ENCODE measurements at places on chromosomes 3 and 15.

- no peak for DNase-seq
Measured at GRCh38 chr3:119748991-119749390, 32.9 kb upstream of the NR1I2 start.

GRCh38 chr3:9435316-9435715 is 37.9 kb downstream of the SETD5 start:
- DNase-seq = no peak

GRCh38 chr15:67067930-67068551 is 2.6 kb downstream of the SMAD3 start:
- DNase-seq = peak; percentile 30

- no peak for DNase-seq
Measured at GRCh38 chr3:61030469-61031035, 220.7 kb downstream of the FHIT start.

DNA sequence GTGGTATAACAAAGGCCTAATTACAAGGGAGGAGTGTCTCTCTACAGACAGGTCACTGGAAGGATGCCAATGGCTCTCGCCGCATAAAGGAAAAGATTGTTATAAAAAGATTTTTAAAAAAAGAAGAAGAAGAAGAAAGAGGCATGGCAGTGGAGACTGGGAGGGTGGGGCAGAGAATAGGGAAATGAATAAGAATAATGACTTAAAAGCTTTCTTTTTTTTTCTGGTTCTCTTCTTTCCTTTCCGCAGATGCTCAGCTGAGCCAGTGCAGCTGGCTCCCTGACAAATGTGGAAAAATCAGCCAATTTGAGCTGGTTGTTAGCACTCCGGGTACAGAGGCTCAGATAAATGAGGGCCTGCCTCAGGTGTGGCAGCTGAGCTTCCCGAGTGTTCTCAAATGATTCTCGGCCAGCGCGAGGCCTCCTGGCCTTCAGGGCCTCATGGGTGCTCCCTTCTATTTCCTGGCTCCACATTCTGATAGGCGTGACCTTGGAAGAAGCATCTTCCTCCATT is 234.1 kb downstream of the RORA start:
- no peak for DNase-seq

GRCh38 chr3:150744041-150744918 is 18.7 kb downstream of the SIAH2 start:
- DNase-seq = no peak

GRCh38 chr15:98076021-98076816 is 115.7 kb downstream of the ARRDC4 start:
- peak; percentile 46 for DNase-seq

DNA sequence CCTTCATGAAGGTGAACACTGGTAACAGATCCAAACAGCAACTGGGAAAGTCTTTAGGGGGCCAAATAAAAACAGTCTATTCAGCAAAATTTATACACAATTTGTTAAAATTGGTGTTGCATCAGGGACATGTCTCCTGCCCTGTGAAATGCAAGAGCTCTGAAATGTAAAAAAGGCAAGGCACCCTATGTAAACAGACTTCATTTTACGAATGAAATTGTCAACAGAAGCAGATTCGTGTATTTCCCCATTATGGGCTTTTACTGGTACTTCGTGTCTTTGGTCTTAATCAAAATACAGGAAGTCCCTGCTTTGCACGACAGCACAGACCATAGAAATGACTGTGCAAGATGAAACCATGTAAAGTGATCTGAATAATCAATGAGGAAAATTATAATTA is 127.3 kb upstream of the THBS1 start:
- peak; percentile 41 for DNase-seq

DNA sequence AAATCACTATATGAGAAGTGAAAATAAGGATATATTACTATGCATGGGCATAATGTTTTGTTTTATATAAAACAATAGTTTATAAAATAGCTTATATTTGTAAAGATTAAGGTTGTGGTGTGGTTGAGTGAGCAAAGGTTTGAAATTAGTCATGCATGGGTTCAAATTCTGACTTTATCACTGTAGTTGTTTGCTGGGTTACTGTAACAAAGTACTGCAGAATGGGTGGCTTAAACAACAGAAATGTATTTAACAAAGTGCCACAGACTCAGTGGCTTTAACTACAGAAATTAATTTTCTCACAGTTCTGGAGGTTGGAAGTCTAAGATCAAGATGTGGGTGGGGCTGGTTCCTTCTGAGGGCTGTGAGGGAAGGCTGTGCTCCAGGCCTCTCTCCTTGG is 184.8 kb upstream of the THRB start:
- DNase-seq = no peak

DNA sequence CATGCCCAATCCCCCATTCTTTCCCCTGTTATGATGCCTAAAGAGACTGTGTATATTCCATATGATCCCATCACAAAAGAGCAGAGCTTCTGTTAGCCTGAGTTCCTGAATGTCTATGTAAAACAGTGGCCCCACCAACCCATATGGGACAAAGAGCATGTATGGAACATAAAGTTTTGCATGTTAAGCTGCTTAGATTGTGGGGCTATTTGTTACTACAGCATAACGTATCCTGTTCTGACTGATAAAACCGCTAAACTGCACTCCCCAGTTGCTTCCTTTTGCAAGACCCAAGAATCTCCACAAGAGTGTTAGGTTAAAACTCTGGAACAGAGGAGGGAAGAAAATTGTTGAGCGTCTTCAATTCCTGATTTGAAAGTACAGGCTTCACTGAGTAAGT is 154.8 kb downstream of the ALDH1A2 start:
- DNase-seq = no peak

- no peak for DNase-seq
Measured at GRCh38 chr15:89912145-89912673, 543 bp downstream of the ARPIN start.

- no peak for DNase-seq
Measured at GRCh38 chr3:190092250-190092649, 28.4 kb downstream of the P3H2 start.

DNA sequence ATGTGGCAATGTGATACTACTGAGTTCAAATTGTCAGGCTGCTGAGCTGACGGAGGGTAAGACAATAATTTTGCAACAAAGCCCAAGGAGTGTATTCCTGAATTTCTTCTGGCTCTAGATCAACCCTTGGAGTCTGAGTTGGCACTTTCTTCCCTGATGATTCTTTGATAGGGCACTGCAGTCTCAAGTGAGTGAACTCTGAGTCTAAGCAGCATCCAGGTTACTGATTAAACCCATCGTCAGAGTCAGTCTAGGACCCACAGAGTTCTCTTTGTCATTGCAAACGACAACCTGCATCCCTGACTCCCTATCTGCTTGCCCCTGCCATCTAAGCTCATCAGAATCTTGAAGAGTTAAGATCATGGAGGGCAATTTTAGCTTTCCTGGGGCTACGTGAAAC is 58.6 kb downstream of the MME start:
- no peak for DNase-seq

DNA sequence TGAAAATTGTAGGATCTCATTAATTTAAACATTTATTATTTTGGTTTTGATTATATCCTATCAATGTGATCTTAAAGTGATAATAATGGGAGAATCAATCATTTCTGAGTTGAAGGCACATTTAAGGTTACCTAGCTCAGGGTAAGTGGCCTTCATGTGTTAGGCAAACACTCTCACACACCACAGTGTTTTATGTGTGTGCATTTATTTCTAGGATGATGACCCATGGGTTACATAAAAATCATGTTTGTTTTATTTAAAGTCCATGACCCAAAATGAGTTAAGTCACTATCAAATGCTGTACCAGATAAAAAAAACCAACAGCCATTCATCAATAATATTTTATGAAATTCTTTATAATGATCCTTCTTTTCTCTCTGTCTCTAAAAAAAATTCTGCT is 520.8 kb downstream of the GRM7 start:
- no peak for DNase-seq

DNA sequence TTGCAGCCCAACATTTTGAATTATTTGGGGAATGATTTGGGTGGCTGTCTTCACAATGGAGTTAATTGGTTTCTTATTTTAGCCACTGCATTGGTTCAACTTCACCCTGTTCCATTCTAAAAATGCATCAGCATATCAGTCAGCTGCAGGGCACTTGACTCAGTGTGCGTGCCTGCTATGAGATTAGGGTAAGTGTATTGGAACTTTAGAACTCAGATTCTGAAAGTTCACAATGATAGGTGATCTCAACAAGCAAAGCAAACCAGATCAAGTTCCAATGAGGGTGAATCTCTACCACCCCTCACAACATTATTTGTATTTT is 265.0 kb downstream of the ZPLD1 start:
- no peak for DNase-seq

GRCh38 chr15:74274470-74275038 is 38.4 kb downstream of the CCDC33 start:
- DNase-seq = no peak

GRCh38 chr3:46135475-46135874 is 72.6 kb downstream of the CCR1 start:
- no peak for DNase-seq

GRCh38 chr15:34481370-34481769 is 43.8 kb upstream of the GOLGA8A start:
- DNase-seq = no peak

- no peak for DNase-seq
Measured at GRCh38 chr3:77091809-77092208, 51.9 kb downstream of the ROBO2 start.

GRCh38 chr3:160449636-160450598 is at the start of gene TRIM59:
Gene TRIM59 (minus strand): TSS chr3:160449786. CDS start chr3:160439183, 10,603 bp downstream.
- peak; percentile 97 for DNase-seq

DNA sequence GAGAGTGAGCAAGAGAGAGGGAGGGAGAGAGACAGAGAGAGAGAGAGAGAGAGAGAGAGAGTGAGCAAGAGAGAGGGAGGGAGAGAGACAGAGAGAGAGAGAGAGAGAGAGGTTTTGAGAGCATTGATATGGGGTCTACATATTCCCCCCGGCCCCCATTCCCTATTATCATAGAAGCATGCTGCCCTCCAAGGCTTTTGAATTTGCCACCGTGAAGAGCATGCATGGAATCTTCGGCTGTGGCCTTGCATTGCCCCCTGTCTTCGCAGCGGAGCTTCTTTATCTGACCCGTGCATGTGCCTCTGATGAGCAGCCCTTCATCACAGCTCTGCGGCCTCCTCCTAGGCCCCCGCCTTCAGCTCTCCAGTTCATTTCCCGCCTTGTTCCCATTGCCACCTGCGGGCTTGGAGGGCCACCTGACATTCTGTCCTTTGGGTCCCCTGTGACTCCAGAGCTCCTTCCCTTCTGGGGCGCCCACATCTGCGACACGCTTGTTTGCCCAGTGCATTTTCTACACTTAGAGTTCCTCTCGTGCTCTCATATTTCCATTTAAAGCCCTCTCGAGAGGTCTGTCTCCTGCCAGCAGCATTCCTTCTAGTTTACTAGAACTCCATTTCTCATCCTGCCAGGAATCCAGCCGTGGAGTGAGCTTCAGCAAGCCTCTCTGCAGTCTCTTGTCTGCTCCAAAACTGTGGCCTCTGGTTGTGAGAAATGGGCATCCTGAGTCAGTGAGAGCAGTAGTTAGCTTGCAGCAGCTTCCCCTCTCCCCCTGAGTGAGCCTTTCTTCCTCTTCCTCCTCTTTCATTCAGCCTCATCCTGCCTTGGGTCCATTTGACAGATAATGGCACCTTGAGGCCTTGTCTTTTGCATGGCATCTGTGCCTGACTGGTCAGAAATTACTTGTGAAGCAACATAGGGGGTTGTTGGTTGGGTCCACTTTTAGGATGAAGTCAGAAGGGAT is 25.3 kb downstream of the LPP start:
- no peak for DNase-seq
